ENCODE measurements at places on chromosomes 3 and 15. TPM values are rescaled to one million over a fixed set of nuclear protein-coding genes. Genes with fewer than 3 reads are reported as not detected.

SENP8 gene
- 0.67 TPM for polyA plus RNA-seq

DNA sequence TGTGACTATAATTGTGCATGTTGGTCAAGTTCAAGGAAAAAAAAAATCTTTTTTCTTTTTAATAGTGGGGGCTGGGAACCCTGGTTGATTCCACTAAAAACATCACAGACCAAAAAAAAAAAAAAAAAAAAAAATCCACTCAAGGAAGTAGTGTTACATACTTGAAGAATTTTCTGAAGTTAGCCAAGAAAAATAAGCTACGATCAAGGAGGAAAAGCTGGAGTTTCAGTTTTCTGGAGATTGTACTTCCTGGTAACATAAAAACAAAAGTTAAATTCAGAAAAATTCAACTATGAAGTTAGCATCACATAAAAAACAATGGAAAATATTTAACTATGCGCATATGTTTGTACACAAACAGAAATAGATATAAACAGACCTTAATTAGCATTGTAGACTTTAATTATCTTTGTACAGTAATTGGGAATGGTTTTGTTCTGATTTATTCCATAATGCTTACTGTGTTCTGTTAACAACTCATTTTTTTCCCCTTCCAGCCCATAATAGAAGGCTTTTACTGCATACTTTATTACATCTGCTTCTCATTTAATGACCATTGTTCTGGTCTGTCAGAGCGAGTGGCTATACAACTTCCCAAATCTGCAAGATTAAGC lies 194.3 kb downstream of the RORA start:
- no peak for DNase-seq

- DNase-seq, result no peak
These were observed 18.3 kb upstream of the SEMA3F start for GRCh38 chr3:50136714-50137405.

TRPM1 gene
- polyA plus RNA-seq, result 0.11 TPM

DNA sequence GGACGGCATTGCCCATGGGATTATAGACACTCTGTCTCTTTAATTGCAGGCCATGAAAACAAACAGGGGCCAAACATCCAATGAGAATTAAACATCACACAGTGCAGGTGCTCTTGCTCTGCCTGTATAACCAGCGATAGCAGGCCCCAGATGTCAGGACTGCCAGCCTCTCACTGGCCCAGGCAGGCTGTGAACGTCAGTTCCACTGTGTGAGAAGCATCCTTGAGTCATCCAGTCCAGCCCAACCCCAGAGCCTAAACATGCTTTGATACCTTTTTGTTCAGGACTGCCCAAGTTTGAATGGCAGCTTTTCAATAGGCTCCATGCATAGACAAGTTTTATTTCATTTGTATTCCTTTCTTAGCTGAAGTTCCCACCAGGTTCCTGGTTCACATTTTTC lies 189.8 kb downstream of the SLCO3A1 start:
- DNase-seq, result no peak

- DNase-seq, result no peak
These were observed 5.3 kb upstream of the SPRED1 start for GRCh38 chr15:38247336-38247735.

PLXNB1 gene
- polyA plus RNA-seq, result 0.11 TPM

CPLX3 gene
- not detected for polyA plus RNA-seq

TGM5 gene
- polyA plus RNA-seq, result not detected

PPP1R14D gene
- not detected for polyA plus RNA-seq

MCTP2 gene
- polyA plus RNA-seq, result 30.2 TPM

DNA sequence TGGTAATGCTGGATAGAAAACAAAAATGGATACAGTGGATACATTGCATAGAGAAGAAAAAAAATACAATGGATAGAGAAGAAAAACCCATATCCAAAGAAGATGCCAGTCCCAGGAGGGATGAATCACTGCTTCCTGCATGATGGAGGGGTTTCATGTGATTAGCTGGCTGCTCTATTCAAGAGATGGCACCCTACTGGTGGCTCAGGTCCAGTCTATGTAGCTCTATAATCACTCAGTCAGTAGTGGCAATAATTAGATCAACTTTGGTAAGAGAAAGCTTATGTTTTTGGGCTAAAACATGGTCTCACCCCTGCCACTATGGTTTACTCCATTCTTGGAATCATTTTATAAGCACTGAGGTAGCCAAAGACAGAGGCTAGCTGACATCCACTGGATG lies 33.7 kb upstream of the NOX5 start:
- DNase-seq, result no peak

DNA sequence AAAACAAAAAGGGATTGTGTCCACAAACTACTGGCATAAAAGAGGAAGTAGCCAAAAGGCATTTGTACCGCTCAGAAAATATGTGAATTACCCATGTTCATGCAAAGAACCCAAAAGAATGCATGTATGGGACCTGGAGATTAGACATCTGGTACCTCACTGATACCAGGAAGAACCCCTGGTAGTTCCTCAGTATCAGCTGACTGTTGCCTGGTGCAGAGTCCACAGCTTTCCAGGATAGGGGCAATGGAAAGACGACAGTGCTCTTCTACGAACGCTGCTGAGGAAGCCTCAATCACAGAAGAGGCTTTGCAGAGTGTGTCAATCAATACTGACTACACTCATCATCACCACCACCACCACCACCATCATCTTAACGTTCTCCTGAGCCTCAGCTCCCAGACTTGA lies 63.3 kb downstream of the ATP8B4 start:
- no peak for DNase-seq

- DNase-seq, result no peak
These were observed 272.5 kb downstream of the ZBTB20 start for GRCh38 chr3:114874522-114874971.

SETD5 gene
- 13.7 TPM for polyA plus RNA-seq

GRCh38 chr3:63791974-63792373 lies 27.1 kb upstream of the C3orf49 start:
- DNase-seq, result no peak

CASR gene
- not detected for polyA plus RNA-seq

DNA sequence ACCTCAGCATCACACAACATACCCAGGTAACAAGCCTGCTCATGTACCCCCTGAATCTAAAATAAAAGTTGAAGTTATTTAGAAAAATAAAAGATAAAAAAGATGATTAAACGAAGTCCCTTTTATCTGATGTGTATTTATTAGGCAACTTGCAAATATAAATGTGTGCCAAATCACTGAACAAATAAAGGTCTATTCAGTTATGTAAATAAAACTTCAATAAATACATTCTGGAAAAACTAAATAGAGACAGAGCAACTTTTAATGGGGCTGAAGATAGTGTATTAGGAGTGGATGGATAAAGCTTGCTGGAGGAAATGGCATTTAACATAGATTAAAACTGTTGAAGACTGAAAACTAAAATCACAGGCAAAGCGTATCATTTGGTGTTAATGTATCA lies 678.0 kb upstream of the GRM7 start:
- DNase-seq, result no peak

GPR62 gene
- not detected for polyA plus RNA-seq

DNA sequence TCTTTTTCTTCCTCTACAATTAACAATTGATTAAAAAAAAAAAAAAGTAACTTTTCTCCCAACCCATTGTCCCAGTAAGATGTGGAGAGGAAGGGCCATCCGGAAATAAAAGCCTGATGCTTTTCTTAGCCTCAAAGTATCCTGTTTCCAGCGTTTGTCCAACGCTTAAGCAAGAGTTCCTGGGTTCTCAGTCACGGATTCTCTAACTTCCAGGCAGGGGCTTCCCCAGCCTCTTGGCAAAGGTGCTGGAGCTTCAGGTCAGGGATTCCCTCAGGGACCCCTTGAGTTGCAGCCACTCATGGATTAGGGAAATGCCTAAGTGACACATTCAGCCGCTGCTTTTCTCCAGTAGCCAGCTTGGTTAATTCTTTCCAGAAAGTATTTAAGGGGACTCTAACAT lies 22.3 kb upstream of the C2CD4B start:
- no peak for DNase-seq

DNA sequence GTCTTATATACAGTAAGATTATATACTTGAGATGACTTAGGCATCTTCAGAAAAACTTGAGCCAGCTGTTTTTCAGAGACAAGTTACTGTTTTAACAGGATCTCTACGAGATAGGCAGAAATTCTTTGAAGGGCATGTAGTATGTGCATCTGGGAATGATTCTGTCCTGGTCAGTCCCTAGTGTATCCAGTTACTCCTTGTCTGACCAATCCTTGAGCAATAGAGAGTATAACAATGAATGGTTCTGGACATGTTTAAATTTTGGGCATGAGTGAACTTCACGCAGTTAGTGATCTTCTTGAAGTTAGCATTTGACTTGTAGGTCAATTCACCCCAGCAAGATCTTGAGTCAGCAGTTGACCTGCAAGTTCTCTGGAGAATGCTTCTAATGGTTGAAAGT lies 24.7 kb upstream of the HHLA2 start:
- no peak for DNase-seq

GRCh38 chr3:15591242-15591641 lies 10.1 kb downstream of the HACL1 start:
- no peak for DNase-seq

GRCh38 chr3:71195492-71195891 lies 388.0 kb downstream of the FOXP1 start:
- no peak for DNase-seq

GRCh38 chr3:124298951-124299350 lies 307.0 kb upstream of the ROPN1 start:
- no peak for DNase-seq

DNA sequence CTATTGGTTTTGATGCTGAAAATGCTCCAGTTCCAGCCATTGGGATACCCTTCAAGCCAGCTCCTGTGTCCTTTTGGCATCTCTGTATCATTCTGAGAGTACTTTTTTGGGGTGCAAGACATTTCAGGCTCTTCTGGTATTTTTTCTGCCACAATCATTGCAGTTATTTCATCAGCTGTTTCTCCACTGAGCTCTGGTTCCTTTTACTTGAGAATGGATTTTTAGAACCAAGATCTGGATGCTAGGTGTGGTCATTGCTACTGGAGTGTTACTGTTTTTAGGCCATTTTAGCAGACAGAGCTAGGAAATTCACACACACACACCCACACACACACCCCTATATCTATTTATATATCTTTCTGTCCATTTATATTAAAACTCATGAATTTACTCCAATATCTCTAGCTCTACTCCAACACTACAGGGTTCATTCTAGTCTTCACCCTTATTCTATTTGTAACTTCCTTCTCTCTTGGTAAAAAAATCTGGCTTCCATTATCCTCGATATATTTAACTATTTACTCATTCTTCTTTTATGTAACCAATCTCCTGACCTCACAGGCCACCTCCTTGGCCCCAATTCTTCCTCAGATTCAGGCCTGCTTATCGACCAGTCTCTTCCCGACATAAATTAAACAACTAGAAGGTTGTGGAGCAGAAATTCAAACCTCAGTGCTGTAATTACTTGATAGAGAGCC lies 17.0 kb downstream of the SLC35G2 start:
- no peak for DNase-seq

DNA sequence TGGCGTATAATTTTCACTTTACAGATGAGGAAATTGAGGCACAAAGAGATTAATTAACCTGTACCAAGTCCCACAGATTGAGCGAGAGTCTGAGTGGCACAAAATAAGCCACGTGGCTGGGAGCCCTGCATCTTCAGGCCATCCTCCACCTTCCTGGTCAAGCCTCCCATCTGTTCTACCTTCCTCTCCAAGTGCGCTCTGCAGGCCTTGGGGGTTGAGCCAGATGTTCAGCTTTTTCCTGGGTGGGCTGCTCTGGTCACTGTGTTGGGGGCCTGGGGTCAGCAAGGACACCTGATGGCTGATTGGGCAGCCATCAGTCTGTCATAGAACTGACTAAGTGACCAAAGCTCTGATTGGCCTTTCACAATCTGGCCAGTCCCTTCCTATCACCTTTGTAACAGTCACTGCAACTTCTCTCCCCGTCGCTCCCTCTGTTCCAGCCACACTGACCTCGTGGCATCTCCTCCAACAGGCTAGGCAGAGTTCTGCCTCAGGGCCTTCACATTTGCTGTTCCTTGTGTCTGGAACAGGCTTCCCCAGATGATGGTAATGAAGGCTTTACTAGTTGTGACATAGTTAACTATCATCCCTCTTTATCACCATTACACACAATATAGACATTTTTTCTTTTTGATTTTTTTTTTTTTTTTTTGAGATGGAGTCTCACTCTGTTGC lies 46.8 kb downstream of the SCN5A start:
- no peak for DNase-seq

- DNase-seq, result no peak
These were observed 45.4 kb downstream of the CERS3 start for GRCh38 chr15:100483370-100483769.

GRCh38 chr15:49877873-49878521 lies 241.0 kb downstream of the ATP8B4 start:
- no peak for DNase-seq

DNA sequence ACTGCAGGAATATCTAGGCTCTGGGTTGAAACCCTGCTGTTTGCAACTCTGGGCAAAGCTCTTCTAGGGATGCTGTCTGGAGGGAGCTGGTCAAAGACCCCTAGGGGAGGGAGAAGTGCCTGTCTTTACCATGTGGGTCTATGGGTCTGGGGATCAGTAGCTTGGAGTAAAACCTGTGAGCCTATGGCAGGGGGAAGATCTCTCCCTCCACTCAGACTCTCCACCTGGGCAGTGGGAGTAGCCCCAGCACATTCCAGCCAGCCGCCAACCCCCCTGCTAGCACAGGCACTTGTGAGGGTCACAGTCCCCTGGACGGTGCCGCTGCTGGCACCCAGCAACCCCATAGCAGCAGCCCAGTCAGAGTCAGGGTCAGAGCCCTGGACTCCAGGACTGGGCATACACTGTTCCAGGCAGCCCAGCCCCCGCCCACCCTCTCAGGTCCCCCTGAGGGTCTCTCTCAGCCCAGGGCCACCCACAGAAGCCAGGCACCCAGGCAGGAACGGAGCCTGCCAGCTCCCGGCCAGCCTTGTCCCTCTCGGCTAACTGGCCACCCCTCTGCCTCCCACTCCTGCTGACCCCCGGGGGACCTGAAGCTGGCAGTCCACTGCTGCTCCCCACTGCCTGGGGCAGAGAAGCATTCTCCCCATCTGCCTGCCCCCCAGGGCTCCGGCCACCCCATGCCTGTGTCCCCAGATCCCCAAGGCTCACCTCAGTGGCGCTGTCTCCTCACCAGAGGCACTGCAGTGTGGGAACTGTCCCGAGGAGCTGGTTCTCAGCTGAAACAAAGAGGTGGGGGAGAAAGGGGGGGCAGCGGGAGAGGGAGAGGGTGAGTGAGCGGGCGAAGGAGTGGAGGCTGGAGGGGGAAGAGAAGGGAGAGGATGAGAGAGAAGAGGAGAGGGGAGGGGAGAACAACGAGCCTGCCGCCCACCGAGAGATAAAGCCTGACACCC lies 10.8 kb downstream of the GLYCTK start:
- DNase-seq, result no peak

DTX3L gene
- 16.3 TPM for polyA plus RNA-seq

Measured in immature natural killer cell (primary cell).